Fibroblast of the aortic adventitia (primary cell): ENCODE measurements at places on chromosomes 13 and 19. TPM values are rescaled to one million over a fixed set of nuclear protein-coding genes. Genes with fewer than 3 reads are reported as not detected.

ANKLE1 gene
- 0.09 and 0.41 TPM in 2 replicates for total RNA-seq

CFAP97D2 gene
- not detected in 2 replicates for total RNA-seq

DNA sequence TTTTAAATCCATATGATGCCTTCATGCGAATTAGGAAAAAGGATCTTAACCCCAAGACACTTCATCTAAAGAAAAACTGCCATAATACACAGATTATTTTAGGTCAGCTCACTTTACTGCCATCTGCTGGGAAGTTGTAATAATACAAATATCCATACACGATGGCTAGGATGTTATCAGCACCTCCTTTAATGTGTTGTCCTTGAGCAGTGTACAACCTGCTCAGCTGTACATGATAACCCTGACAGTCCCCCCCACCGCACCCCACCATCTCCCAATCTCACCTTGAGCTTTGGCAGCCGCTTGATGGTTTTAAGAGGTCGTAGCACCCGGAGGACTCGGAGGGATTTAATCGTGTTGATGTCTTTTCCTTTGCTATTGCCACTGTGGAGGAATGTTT lies 112.2 kb downstream of the IER2 start:
- peak; percentile 74 for DNase-seq

GRCh38 chr19:10891405-10892086 lies 20.2 kb downstream of the CARM1 start:
- peak; percentile 38 for DNase-seq

- DNase-seq, result peak; percentile 37
Observed at GRCh38 chr13:91347996-91348905, 764 bp downstream of the MIR17HG start.
